Left colon (tissue), 2 donors: ENCODE measurements at places on chromosomes 1 and 21. TPM values are rescaled to one million over a fixed set of nuclear protein-coding genes. Genes with fewer than 3 reads are reported as not detected.

The SMG5 gene
- 65.3 TPM for total RNA-seq

DNA sequence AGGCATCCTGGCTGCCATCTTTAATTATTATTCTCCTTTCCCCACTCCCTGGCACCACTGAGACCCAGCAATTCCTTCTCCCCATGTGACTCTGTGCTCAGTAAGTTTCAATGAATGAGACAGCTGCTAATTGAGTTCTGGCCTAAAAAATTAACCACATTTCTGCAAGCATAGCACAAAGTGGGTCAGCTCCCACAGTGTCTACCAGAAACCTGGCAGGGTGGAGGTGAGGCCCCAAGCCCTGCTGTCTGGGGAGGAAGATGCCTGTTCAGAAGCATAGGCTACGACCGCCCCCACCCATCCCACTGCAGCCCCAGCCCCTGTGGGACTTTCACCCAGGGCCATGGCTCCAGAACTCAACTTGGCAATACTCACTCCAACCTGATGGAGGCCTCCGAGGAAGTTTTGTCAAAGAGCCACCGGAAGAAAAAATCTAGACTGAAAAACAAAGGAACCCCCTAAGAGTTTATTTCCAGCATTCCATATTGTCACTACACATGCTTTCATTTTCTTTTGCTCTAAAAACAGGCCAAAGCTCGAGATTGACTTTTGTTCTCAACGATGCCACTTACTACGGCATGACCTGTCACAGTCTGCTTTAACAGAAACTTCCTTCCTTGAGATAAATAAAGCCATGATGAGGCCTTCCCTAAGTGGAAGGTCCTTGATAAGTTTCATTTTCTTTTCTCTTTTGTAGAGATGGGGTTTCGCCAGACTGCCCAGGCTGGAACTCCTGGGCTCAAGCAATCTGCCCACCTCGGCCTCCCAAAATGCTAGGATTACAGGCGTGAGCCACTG is 26.5 kb downstream of the TMEM63A start:
- no peak for DNase-seq

DNA sequence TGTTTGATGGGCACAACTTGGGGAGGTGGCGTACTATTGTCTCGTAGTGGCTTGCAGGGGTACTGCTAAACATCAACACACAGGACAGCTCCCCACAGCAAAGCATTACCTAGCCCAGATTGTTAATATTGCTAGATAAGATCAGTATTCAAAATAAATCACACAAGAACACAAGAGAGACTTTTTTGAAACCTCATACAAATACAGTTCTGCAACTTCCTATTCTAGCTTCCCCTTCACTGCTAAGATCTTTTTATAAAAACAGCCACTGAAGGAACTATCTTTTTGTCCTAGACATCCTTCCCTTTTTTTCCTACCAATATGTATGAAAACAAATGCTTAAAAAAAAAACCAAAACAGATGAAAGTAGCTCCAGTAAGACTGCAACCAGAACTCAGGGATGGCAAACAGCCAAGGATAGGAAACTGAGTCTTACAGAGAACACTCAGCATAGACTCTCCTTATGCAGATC is 137.8 kb upstream of the KRTAP19-8 start:
- no peak for DNase-seq

The LMOD1 gene
- 58.4 TPM for total RNA-seq

DNA sequence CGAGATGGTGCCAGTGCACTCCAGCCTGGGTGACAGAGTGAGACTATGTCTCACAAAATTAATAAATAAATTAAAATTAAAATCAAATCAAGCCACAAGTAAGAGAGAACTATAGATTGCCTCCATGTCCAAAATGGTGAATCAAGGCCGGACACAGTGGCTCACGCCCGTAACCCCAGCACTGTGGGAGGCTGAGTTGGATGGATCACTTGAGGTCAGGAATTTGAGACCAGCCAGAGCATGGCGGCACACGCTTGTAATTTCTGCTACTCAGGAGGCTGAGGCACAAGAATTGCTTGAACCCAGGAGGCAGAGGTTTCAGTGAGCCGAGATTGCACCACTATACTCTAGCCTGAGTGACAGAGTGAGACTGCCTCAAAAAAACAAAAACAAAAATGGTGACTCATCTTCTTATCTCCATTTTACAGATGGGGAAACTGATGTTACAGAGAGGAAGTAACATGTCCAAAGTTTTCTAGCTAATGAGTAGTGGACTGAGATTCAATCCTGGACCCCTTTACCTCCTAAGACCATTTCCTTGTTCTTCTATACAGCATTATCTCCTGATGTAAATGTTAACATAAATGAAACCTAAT is 99.0 kb upstream of the HNRNPU start:
- DNase-seq: no peak

The OR2L13 gene
- not detected for total RNA-seq

The SPRR2A gene
- not detected for total RNA-seq

The MRAP gene
- total RNA-seq: not detected

- DNase-seq: peak; percentile 77
Measured at GRCh38 chr1:921011-921837, 2.5 kb upstream of the SAMD11 start.

The UMODL1 gene
- total RNA-seq: 0.43 TPM

DNA sequence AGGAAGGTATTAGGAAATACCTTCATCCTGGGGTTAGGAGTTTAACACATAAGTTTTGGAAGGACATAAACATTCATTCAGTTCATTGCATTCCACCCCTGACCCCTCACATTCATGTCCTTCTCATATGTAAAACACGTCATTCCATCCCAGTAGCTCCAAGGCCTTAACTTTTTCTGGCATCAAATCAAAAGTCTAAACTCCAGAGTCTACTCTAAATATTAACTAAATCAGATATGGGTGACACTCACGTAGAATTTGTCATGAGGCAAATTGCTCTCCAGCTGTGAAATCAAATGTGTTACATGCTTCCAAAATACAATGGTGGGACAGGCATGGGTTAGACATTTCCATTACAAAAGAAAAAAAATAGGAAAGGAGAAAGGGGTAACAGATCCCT is 298.2 kb upstream of the LRRC7 start:
- no peak for DNase-seq

The TDRD10 gene
- total RNA-seq: 0.70 TPM

GRCh38 chr1:186819126-186819525 is 9.6 kb upstream of the PLA2G4A start:
- DNase-seq: no peak

DNA sequence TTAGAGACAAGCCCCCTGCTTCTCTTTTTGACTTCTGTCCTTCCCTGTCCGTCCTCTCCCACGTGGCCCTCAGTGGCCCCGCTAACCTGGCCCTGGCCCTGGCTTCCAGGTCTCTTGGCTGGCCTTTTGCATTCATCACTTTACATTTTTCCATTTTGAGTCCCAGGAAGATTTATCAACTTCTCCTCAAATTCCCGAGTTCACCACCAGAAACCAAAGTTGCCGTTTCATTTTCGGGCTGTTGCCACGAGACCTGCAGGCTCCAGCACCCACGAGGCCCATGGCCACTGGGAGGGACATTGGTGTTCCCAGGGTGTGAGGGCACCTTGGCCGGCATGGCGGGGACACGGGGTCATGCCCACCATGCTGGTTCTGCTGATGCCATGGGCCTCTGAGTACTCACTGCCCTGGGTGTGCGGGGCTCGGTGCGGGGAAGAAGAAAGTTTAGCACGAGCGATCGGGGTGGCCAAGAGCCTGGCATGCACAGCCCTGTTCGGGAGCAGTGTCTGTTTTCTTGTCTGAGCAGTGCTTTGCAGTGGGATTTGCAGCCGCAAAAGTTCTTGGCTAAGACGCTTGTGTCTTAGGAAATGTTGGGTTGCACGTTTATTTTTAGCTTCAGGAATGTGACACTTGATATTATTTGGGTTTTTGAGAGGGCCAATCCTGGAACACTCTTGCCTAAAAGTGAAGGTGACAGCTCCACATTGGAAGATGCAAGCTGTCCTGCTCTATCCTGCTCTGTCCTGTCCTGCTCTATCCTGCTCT is 40.4 kb upstream of the ADARB1 start:
- no peak for DNase-seq

DNA sequence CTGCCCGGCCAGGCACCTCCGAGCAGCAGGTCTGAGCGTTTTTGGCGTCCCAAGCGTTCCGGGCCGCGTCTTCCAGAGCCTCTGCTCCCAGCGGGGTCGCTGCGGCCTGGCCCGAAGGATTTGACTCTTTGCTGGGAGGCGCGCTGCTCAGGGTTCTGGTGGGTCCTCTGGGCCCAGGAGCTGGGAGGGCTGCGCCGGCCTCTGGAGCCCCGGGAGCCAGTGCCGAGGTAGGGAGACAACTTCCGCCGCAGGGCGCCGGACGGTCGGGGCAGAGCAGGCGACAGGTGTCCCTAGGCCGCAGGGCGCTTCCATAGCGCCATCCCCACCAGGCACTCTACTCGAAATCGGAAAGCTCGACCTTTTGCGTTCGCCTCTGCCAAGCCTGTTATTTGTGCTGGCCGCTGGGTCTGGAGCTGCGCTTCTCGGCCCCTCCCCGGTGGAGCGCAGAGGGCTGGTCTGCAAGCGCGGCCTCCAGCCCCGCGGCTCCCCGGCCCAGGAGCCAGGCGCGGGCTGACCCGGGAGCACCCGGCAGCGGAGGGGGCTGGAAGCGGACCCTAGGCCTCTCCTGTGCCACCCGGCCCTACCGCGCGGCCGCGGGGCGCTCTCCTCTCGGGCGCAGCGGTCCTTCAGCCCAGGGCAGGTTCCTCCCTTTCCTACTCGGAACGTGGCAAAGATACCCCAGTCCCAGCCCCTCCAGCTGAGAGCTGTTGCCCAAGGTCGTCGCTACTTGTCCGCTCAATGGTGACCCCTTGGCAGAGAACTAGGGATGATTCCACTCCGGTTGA is 2.2 kb downstream of the SIM2 start:
- DNase-seq: no peak

DNA sequence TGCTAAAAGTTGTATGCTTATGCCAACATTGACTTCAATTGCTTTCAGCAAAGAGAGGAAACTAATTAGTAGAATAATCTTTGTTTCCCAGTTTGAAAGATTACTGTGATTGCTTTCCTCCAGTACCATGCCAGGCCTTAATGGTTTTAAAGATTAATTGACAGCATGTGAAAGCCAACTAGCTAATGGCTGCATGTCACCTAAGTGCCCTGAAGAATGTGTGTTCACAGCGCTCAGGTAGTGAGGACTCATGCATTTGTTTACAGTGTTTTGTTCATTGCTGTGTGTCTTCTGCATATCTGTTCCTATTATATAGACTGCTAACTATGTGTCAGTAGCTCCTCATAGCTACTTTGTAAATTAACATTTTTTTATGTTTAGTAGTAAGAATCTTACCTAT is 335.6 kb downstream of the LRRIQ3 start:
- DNase-seq: no peak

GRCh38 chr21:44729336-44730027 is 18.1 kb upstream of the TSPEAR start:
- DNase-seq: no peak

DNA sequence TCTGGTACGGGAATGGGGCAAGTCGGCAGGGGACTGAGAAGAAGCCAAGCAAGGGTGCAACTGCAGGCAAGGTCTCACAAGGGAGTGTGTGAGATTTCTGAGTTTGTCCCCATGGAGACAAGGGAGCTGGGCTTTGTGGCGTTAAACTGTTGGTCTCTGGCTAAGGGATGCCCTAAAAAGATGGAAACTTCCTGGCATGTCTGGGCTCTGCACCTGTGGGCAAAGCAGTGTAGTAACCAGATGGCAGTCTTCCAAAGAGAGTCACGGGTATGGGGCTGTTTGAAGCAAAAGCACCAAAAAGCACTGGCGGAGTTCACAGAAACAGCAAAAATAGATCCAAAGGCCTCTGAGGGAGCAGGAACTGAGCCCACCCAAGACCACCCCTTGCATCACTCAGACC is 104.8 kb upstream of the SLC44A3 start:
- DNase-seq: no peak

DNA sequence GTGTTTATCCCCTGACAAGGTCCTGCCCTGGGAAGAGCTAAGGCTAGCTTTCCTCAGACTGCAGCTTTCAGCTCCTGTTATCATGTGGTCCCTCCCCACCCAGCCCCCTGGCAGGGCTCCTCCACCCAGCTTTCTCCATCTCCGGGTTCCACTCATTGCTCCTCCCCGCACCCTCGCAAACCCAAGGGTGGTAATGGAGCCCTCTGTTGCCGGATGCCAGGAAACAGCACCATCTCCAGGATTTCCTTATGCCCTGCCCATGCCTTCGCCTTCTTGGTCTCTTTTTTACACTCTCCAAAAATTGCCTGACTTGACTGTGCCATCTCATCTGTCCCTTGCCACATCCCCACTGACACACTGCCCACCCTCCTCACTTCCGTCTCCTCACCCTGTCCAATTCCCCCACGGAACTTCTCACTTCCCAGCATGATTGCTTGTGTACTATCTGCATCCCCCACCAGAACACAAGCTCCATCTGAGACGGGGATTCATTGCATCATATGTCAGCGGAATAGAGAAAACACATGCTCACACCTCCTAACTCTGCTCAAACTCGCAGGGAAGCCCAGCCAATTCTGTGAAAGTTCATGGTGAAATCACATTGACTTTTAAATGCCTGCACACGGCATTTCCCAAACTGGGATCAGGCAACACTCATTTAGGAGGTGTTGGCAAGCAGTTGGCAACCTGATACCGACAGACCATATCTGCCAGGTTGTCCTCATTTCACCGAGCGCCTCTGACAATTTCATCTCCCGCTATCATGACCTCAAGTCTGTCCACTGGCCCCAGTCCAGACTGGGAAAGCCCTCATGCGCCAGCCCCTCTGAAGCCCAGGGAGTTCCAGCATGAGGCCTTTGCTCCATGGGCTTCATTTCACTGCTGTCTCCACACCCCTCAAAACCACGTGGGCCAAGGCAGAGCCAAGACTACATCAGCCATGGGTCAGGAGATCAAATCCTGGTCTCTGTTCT is 201.1 kb downstream of the MATN1 start:
- DNase-seq: no peak

GRCh38 chr1:1307261-1307922 is 338 bp downstream of the ACAP3 start:
- no peak for DNase-seq

DNA sequence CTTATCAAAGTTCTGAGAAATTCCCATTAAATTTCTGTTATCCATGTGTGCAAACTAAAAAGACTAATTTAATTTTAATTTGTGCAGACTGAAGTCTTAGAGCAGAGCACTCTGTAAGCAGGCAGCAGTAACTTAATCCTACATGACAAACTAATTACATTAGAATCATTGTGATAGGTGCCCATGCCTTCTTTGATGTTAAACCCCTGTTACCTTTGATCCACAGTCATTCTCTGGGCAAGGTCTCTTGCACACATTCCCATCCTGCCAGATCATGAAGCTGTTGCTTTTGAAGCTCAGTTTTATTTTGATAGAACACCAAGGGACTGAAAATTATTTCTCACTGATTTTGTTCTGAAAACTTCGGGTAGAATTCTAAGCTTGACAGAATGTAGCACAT is 77.2 kb downstream of the BCAR3 start:
- DNase-seq: no peak

The TMEM200B gene
- 1.3 TPM for total RNA-seq

- no peak for DNase-seq
Measured at GRCh38 chr1:176225911-176226310, 18.8 kb upstream of the COP1 start.

The SPRR1B gene
- not detected for total RNA-seq

- DNase-seq: no peak
Measured at GRCh38 chr1:76190749-76191424, 116.3 kb downstream of the ST6GALNAC3 start.

The FNDC7 gene
- total RNA-seq: not detected

The RXFP4 gene
- total RNA-seq: 5.6 TPM

The SDCCAG8 gene
- 21.9 TPM for total RNA-seq

GRCh38 chr1:15188130-15188524 is 34.6 kb downstream of the TMEM51 start:
- DNase-seq: peak; percentile 60

The OR10Z1 gene
- not detected for total RNA-seq
